ENCODE measurements at places on chromosomes 7 and 10. TPM values are rescaled to one million over a fixed set of nuclear protein-coding genes. Genes with fewer than 3 reads are reported as not detected.

GRCh38 chr10:52999258-52999657 is 226.7 kb upstream of the MBL2 start:
- H3K4me1 ChIP-seq: no peaks in the 10 kb centered on the region
- no peaks in the 10 kb centered on the region for H3K36me3 ChIP-seq
- DNase-seq: no peak
- H3K27ac ChIP-seq: no peak overlapping the region

GRCh38 chr7:55305135-55305534 is 60.0 kb upstream of the LANCL2 start:
- H3K27me3 ChIP-seq: peaks cover 11% of the 10 kb centered on the region
- no peak overlapping the region for H3K27ac ChIP-seq
- DNase-seq: no peak
- no peaks in the 10 kb centered on the region for H3K4me1 ChIP-seq
- H3K4me3 ChIP-seq: no peak overlapping the region
- H3K36me3 ChIP-seq: no peaks in the 10 kb centered on the region

The POM121C gene
- polyA plus RNA-seq: 23.5 TPM

DNA sequence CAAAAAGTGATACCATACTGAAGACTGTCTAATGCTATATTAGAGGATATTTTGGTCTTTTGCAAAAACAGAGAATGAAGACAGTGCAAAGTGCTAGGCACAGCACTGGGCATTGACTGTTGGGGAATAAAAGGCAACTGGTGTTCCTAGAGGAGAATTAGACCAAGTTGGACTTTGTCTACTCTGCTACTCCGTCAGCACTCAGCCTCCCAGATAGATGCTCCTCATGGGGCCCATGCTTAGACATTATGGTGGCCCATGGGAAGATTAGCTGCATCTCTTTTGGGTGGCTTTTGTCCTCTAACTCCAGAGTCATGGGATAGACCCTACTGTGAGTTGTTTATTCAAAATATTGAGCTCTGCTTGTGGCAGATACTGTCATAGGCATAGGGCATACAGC is 113.5 kb downstream of the RBM20 start:
- H3K4me1 ChIP-seq: peaks cover 10% of the 10 kb centered on the region
- no peak for DNase-seq
- H3K27ac ChIP-seq: no peak overlapping the region

Measured in naive thymus-derived CD8-positive, alpha-beta T cell (primary cell).